NCI-H2081 treated with DMSO at 0.1 percent for 48 hours (cell line): ENCODE measurements at places on chromosomes 1 and 21.

- DNase-seq, result no peak
Measured at GRCh38 chr1:2044510-2045319, 5.5 kb upstream of the PRKCZ start.

- no peak for DNase-seq
Measured at GRCh38 chr1:87194856-87195255, 133.8 kb upstream of the LMO4 start.

GRCh38 chr1:28656335-28656734, 7.9 kb downstream of the RNU11 start:
- no peak for DNase-seq

DNA sequence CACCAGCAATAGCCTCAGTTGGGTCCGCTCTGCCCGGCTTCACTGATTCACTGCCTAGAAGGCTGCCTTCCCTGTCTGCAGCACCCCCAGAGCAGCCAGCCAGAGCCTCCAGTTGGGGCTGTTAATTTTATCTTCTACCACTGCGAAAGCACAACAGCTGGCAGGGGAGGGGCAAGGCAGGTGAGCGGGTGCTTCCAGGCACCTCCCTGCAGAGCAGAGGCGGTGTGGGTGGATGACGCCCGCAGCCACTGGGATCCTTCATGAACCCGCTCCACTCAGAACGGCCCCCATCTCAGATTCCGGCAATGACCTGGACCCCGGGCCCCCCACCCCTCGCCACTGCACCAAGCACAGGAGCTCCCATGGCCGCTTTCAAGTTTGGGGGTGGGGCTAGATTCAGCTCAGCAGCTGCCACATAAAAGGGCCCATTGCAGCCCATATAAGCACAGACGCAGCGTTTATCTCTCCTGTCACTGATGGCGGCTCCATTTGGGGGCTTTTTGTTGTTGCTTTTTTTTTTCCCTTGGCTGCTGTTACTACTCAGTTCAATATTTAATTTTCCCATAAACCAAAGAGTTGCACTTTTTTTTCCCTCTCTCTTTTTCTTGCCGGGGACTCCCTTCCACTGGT, 128.0 kb upstream of the KLHDC7A start:
- DNase-seq, result no peak

DNA sequence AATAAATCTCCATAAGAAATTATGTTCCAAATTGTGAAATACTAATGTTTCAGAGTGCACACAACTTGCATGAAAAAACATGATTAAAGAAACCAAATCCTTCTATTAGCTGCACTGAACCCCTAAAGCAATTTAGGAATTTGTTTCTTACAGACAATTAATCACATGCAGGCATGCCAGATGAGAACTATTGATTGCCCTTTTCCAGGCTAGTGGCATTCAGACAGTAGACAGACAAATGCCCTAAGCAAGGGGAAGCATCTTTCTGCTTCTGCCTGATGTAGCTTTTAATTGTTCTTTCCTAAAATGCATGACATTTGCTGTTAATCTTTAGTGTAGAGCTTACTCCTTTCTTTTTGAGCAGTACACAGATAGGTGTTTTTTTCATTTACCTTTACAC, 229.5 kb downstream of the DPYD start:
- DNase-seq, result no peak
